ENCODE measurements at places on chromosomes 1 and 21. TPM values are rescaled to one million over a fixed set of nuclear protein-coding genes. Genes with fewer than 3 reads are reported as not detected.

DNA sequence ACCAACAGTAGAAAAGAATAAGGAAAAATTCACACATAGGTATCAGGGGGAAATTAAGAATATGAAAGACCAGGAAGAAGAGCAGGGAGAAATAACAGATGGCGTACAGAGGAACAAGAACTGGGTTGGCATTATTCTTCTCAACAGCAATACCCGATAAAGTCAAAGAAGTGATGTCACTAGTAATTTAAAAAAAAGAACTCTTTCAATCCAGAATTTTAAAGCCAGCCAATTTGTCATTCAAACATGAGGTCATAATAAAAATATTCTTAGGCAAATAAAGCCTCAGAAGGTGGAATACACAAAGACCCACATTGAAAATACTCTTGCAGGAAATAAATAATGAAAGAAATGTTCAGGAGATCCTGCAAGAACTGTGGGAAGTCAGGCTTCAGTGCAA is 8.8 kb downstream of the NCMAP start:
- no peak for DNase-seq

DNA sequence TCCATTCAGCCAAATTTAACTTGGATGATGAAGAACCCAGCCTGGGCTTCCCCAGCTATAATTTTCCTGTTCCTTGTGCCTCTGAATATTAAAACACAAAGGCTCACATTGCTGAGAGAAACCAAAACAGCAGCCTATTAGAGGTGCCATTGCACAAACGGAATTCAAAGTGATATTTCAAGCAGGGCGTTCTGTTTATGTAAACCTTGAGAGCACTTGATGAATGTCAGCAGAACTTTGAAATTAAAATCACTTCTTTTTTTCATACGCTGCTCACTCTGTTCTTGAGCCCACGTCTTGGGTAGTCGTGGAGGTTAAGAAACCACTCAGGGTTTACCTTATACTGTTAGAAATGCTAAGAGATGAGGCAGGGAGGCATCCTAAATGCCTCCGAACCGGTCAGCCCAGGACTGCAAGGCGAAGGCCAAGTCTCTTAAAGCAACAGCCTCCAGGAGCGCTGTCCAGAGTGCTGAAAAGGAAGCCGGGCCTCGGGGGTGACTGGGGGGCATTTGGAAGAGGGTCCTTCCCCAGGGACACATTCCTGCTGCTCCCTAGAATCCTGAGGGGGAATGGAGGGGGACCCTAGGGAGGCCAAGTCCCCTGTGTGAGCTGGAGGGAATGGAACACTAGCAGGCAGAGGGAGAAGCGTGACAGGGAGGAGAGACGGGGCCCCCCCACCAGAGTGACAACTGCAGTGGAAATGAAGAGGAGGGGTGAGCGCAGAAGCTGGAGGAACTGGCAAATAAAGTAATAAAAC is 154.8 kb upstream of the VAMP3 start:
- DNase-seq, result peak; percentile 65

IGSF5 gene
- polyA plus RNA-seq, result 1.3 TPM

ALG6 gene
- polyA plus RNA-seq, result 33.0 TPM

EXOC8 gene
- 13.2 TPM for polyA plus RNA-seq

All from left kidney (tissue), 8 donors.